ENCODE measurements at places on chromosomes 4 and X. TPM values are rescaled to one million over a fixed set of nuclear protein-coding genes. Genes with fewer than 3 reads are reported as not detected.
A peak's percentile ranks its signal among the peaks of the same experiment; 100 is the strongest.

GRCh38 chr4:42225286-42225685 lies 72.8 kb upstream of the BEND4 start:
- no peak overlapping the region for H3K4me3 ChIP-seq
- H3K4me1 ChIP-seq = no peaks in the 10 kb centered on the region
- no peak for DNase-seq
- H3K27me3 ChIP-seq = peaks cover 11% of the 10 kb centered on the region

Gene C4orf51
- not detected for total RNA-seq

- no peak overlapping the region for H3K4me3 ChIP-seq
- peak overlapping the region; percentile 22 for H3K27ac ChIP-seq
- DNase-seq = no peak
- H3K27me3 ChIP-seq = no peaks in the 10 kb centered on the region
Observed at GRCh38 chr4:51907006-51907669, 64.2 kb downstream of the DCUN1D4 start.

Gene VAMP7
- 41.2 TPM for total RNA-seq

DNA sequence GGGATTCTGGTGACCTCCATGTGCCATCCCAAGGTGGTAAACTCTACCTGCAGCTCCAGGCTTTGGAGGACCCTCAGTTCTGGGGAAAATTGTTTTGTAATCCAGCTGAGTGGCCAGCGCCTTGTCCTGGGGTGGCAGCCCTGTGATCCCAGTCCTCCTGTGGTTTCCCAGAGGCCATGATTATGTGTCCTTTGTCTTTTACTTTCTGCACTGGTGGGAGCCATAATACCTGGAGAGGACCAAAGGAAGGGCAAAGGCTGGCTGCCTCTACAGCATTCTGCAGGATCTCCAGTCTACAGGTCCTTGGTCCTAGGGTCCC lies 64.0 kb downstream of the NBDY start:
- no peaks in the 10 kb centered on the region for H3K36me3 ChIP-seq
- H3K4me1 ChIP-seq = peaks cover 32% of the 10 kb centered on the region
- H3K27ac ChIP-seq = no peak overlapping the region
- no peak for DNase-seq
- no peak overlapping the region for H3K4me3 ChIP-seq

Gene POLN
- total RNA-seq = 4.6 TPM

DNA sequence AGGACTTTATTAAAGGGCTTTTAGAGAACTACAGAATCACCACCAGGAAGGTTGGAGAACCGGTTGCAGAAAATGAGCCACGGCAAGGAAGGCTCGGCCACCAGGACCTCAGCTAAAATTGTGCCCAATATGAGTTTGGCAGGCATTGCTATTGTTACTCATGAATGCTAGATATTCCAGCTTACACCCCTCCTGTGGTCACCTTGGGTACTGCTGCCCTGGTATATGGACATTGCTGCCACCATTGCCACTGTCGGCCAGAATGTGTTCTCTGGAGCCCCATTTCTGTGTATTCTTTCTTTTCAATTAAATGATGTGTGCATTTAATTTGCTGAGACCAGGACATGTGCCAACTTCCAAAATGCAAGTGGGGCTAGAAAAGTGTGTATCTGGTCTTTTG lies 626.7 kb upstream of the BOD1L1 start:
- H3K4me3 ChIP-seq = no peak overlapping the region
- no peaks in the 10 kb centered on the region for H3K36me3 ChIP-seq
- no peak overlapping the region for H3K27ac ChIP-seq

Gene LANCL3
- total RNA-seq = 0.02 TPM

DNA sequence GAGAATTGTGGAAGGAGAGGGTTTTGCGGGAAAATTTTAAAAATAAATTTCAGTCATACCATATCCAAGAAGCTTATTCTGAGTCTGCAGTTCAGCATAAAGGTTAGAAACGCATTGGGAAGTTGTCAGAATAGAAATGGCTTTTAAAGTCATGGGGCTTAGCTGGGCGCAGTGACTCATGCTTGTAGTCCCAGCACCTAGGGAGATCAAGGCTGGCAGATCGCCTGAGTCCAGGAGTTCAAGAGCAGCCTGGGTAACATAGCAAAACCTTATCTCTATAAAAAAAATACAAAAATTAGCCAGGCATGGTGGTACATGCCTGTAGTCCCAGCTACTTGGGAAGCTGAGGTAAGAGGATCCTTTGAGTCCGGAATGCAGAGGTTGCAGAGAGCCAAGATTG lies 3.9 kb upstream of the PLA2G12A start:
- H3K27ac ChIP-seq = no peak overlapping the region
- DNase-seq = no peak
- H3K27me3 ChIP-seq = no peaks in the 10 kb centered on the region
- H3K4me3 ChIP-seq = no peak overlapping the region
- no peaks in the 10 kb centered on the region for H3K36me3 ChIP-seq

Gene NIPAL1
- total RNA-seq = 1.6 TPM

All from activated T-cell treated with anti-CD3 and anti-CD28 coated beads, Interleukin-2, amount 50 U/mL, for 72 hours (primary cell).